Tibial artery (tissue), 4 donors: ENCODE measurements at places on chromosomes 1 and 21.
A peak's percentile ranks its signal among the peaks of the same experiment; 100 is the strongest.

GRCh38 chr1:232570007-232570406 is 59.9 kb downstream of the SIPA1L2 start:
- DNase-seq = no peak

DNA sequence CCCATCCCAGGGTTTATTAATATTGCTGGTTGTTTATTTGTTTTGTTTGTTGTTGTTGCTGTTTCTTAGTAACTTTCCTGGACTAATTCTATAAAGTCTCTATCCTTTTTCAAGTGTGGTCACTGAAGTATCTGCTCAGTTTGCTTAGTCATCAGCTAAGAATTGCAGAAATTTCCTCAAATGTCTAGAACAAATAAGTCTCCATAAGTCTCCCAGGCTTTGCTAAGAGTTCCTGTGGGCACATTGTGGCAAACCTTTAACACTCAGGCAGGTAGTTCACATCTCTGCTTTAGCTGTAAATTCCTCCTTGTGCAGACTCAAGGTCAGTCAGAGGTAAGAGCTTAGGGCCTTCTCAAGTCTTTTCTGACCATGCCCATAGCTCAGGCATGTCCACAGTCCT is 38.9 kb upstream of the C1orf185 start:
- no peak for DNase-seq

GRCh38 chr1:55773211-55773940 is 558.2 kb upstream of the USP24 start:
- no peak for DNase-seq

GRCh38 chr1:236103646-236104218 is 38.6 kb upstream of the GPR137B start:
- no peak for DNase-seq

DNA sequence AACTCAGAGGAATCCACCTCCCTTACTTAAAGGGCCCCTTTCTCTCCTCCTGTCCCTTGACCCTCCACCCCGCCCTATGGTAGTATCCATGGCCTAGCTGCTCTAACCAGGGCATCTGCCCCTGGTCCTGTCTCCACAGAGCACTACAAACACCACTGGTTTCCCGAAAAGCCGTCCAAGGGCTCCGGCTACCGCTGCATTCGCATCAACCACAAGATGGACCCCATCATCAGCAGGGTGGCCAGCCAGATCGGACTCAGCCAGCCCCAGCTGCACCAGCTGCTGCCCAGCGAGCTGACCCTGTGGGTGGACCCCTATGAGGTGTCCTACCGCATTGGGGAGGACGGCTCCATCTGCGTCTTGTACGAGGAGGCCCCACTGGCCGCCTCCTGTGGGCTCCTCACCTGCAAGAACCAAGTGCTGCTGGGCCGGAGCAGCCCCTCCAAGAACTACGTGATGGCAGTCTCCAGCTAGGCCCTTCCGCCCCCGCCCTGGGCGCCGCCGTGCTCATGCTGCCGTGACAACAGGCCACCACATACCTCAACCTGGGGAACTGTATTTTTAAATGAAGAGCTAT is 1.7 kb downstream of the BTG2 start:
- DNase-seq = peak; percentile 74

DNA sequence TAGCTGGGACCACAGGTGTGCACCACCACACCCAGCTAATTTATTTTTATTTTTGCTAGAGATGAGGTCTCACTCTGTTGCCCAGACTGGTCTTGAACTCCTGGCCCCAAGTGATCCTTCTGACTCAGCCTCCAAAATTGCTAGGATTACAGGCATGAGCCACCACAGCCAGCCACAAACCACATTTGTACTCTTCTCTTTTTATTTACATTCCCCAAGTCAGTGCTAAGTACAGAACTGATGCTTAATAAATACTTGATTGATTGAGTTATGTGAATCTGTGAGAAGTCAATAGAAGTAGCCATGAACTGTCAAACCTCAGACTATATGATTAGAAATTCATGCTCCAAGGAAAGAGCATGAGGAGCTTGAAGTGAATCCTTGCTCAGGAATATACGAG is 48.5 kb upstream of the S1PR1 start:
- no peak for DNase-seq

DNA sequence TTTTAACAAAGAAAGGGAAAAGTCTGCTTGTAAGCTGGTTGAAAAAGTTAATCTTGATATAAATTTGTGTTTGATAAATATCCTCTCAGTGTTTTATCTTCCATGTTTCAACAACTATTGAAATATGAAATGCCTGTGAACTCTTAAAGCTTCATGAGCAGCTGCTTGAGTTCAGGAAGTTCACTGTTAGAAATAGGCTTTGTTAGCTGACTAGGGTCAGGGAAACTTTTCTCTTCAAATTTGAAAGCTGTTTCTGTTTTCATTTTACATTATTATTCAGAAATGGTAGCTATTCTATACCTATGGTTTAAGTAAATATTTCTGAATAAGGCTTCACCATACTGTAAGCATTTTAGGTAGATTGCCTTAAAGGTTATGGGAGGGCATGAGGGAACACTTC is 191.7 kb downstream of the HS2ST1 start:
- no peak for DNase-seq

DNA sequence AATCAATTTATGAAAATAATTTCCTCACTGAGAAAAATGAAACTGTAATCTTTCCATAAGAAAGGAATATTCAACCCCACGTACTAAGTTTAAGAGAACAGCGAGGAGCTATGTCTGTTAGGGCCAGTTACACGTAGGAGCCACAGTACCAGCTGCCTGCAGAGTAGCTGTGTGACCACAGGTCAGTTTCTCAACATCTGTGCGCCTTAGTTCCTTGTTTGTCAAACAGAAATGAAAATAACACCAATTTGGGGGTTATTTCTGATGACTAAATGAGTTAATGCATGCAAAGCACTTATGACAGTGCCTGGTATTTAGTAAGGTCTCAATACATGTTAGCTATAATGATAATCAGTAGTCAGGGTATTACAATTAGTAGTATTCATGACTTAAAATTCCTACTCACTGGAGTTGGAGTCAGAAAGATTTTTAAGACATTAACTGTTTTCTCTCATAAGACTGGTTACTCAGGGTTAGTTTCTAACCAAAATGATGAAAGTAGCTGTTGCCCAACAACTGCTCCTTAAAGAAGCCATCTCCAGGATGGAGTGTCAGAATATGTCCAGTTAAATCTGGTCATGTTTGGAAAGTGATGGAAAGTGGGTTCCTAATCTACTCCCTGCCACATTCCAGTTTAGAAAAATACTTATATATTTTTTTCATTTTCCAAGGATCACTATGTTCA is 85.8 kb upstream of the ZNF648 start:
- DNase-seq = no peak

DNA sequence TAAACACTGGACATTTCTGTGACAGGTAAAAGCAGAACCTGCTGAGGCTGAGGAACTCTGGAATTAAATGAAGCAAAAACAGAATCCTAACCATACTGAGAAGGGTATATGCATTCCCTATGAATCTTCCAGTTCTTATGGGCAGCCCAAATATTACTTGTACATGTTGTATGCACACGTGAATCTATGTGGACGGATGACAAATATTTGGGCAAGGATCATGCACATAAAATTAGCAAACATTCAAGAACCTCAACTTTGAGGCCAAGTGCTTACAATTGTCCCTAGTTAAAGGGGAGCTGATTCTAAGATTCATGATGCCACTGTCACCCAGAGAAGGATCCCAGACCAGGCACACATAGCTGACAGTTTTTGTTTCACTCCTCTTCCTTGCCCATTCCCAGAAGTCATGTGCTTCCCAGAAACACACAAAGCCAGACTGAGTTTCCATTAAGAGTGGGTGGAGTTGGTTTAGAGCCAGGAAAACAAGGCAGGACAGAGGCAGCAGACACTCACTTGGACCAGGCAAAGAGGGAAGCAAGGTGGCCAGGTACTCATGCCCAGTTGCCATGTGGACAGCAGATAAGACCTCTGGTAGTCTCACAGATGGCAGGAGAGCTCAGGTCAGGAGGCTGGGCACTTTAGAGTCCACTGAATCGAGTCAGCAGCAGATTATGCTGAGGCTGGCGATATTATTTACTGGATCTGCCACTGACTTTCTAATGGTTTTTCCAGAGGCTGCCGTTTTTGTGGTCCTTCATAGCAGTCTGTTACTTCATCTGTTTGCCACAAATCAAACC is 25.6 kb downstream of the AK2 start:
- peak; percentile 50 for DNase-seq

DNA sequence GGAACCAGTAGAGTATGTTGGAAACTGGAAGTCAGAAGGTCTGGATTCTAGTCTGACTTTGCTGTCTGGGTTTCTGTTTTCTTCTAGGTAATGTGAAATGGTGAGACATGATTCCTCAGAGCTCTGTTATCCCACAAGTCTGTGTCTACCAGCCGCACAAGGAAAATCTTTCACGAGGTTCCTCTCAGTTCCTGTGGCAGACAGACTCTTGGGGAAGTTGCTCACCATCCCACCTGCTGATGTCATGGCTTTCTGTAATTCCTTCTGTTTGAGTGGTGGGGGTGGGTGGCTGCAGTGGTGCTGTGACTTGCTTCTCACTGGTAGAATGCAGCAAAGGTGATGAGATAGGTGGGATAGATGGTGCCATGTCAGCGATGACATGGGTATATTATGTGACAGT is 17.1 kb upstream of the SCMH1 start:
- no peak for DNase-seq

DNA sequence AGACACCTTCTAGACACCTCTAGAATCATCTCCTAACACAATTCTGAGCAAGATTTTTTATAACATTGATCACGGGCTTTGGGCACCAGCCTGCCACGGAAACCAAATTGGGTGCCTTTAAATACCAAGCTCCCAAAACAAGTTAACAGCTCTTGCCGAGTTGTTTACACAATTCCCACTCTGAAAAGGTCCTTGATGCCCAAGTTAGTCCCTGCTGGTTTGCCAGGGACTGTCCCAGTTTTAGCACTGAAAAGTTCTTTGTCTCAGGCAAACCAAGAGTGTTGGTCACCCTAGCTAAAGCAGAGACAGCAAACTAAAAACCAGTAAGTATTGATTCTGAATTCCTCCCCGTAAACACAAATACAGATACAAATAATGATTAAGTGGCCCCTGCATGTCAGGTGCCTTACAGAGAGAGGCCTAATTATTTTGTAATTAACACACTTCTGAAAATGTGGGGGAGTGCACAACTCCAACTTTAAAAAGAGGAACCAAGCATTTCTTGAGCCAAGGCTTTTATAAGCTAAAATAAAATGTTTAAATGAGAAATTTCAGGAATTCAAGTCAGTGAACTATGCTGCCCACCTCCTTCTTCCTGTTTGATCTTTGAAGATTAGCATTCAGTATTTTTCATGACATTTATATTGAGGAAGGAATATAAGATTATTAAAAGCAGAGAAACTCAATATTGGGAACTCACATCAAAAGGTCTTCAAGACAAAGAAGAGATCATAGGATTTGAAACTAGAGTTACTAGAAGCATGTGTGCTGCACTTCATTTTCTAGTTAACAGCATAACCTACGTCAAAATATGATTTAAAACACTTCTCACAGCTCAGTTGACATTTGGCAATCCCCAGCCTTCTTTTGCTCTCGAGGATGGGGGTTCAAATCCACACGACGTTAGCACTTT is 9.0 kb upstream of the UBE2U start:
- no peak for DNase-seq

GRCh38 chr1:217275655-217276398 is 355.1 kb downstream of the GPATCH2 start:
- no peak for DNase-seq

DNA sequence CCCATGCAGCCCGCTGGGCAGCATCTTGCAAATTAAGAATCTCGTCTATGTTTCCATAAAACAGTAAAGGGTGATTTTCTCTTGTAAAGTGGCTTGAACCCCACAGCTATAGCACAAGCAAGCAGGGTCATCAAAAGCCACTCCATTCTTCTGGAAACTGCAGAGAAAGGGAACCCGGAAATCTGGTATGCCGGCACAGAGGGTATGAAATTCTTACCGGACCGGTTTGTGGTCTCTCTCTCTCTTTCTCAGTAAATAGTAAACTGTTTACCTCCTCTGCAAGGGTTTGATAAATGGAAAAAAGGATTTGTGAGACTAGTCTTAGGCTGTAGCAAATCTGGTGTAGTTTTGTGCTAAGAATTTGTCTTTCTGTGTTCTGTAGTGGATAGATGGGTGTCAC is 2.7 kb upstream of the ADSS2 start:
- no peak for DNase-seq

GRCh38 chr1:41330588-41331545 is 30.4 kb upstream of the FOXO6 start:
- DNase-seq = no peak

GRCh38 chr1:51301844-51302162 is 28.6 kb downstream of the TTC39A start:
- DNase-seq = no peak

GRCh38 chr1:59766227-59766855 is 48.4 kb upstream of the HOOK1 start:
- no peak for DNase-seq

DNA sequence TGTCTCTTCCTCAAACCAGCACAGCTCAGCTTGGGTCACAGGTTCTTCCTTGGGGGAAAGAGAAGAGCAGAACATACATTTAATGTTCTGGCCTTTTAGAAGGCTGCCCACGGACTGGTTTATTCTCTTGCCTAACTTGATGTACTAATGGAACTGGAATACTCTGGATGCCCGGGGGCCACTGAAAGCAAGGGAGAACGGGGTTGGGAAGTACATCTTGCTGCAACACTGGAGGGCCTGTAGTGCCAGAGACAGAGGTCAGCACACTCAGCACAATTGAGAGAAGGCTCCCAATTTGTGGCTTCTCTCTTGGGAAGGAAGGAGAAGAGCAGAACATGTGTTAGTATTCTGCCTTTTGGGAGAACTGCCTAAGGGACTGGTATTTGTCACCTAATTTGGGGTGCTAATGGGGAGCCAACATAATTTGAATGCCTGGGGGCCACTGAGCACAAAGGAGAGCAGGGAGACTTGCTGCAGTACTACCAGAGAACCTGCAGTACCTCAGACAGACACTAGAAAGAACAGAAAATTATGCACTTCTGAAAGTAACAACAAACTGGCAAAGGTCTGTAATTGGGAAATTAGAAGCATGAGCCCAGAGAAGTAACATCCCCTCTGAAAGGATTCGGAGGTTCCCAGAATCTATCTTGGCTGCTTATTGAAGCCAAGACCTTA is 14.1 kb downstream of the ZNF691 start:
- no peak for DNase-seq

DNA sequence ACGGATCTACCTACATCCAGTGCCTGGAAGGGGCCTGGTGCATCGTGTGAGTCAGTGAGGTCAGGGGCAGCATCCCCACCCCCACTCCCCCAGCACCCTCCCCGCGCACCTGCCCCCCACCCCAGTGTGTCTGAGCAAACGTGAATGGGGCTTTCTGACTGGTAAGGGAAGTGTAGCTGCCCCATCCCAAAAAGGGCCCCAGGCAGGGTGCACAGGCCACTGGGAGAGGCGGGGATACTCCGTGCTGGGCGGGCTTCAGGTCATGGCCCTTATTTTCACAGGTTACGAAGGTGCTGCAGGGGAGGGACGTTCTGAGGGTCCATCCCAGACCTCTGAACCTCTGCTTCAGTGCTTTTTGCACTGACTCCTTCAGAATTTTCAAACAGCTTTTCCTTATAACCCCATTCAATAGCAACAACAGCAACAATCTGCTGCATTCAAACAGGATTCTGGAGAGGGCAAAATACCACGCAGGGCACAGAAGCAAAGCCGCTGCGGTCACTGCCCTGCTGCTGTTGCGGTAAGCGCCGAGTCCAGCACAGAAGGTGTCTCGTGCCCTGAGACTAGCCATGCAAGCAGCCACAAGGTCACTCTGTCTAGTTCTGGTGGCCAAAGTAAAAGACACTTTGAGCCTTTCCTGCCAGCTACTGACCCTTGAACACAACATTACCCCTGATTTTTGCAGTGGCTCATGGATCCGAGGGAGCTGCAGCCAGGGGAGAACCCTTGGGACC is 10.3 kb downstream of the TTC34 start:
- DNase-seq = peak; percentile 34
